HEK293T (cell line): ENCODE measurements at places on chromosomes 11 and 22.

- DNase-seq = no peak
Measured at GRCh38 chr22:32627091-32627490, 152.5 kb downstream of the FBXO7 start.

DNA sequence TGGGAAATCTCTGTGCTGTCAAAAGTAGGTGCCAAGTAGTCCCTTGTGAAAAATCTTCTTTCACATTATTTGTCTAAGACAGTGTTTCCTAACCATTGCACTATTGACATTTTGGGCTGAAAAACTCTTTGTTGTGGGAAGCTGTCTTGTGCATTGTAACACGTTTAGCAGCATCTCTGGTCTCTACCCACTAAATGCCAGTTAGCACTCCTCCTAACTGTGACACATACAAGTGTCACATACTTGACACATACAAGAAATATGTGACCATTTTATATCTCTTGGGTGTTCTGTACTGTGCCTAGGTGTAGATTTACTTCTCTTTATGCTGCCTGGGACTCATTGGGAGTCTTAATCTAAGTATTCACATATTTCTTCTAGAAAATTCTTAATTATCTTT lies 57.8 kb downstream of the NXPE1 start:
- DNase-seq = no peak

- DNase-seq = no peak
Measured at GRCh38 chr11:64312947-64313346, 4.4 kb downstream of the TRMT112 start.

DNA sequence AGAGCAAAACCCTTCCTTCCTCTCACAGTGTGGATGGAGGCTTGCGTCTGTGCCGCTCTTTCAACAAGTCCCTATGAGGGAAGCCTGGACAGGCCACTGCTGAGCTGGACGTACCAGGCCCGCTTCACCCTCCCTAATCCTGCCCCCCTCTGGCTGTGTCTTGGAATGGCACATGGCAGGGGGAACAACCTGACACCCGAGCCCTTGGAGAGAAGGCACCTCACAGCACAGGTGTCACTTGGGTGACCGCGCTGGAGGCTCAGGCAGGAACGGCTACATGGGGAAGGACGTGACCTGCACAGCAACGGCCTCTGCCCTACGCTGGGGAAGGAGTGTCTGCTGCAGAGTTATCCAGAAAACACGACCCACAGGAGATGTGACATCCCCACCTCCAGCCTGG lies 11.0 kb downstream of the CARS1 start:
- DNase-seq = no peak

DNA sequence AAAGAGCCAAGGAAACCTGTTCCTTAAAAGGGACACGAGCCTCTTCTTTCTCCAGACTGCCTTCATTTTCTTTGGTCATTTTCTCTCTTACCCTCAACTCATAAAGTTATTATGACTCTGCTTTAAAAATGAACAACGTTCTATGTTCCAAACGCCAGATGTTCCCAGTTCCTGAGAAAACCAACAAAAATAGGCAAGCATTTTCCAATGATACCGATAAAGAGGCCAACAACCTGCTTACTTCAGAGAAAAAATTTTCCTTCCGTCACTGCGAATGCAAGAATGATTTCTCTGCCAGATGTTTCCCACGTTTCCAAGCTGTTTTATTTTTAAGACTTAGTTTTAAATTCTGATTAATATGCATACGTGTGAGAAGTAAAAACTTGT lies 315 bp upstream of the TRPC6 start:
- DNase-seq = no peak

DNA sequence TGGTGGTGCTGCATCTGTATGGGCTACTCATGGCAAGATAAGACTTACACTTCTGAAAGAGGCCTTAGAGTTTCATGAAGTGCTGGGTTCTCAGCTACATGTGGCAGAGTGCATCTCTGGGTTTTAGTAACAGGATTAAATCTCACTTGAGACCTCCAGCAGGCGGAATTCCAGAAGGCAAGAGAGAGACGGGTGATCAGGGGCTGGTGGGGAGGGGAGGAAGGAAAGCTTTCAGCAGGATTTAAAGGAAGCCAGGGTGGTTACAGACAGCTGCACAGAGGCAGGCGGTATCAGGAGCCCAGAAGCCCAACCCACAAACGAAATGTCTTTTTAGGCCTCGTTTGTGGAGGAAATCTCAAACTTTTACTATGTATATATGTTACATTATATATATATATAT lies 56.2 kb upstream of the CD82 start:
- DNase-seq = no peak

- DNase-seq = no peak
Measured at GRCh38 chr11:3103076-3103475, 45.9 kb upstream of the CARS1 start.

DNA sequence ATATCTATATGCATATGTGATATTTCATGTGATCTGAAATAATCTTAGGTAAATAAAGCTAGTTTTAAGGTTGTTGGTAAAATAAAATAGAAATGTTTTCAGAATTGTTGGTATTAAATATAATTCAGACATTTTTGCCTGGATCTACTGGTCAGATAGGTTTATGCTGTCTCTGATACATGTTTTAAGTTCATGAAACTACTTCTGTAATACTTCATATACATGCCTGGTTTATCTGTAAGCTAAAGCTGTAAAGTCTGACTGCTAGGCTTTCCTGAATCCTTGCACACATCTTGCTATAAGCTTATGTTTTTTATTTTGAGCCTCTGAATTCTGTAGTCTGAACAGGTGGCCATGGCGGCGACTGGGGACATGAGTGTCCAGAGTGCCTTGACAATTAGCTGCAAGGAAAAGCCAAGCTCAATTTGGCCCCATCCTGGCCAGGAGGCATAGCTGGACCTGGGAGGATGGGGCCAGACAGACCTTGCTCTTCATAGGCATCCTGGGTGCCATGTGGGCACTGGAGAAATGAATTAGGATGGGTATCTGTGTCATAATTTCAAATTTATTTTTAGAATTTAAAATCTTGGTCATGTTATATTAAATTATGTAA lies 241.0 kb upstream of the UBASH3B start:
- DNase-seq = no peak

DNA sequence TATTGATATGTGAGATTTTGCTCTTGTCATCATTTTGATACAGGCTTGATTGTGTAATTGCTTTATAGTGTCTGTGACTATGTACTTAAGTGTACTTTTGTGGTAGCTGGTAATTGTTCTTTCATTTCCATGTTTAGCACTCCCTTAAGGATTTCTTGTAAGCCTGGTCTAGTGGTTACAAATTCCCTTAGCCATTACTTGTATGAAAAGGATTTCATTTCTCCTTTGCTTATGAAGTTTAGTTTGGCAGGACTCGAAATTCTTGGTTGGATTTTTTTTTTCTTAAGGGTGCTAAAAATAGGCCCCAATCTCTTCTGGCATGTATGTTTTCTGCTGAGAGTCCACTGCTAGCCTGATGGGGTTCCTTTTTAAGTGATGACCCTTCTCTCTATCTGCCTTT lies 346.8 kb downstream of the JRKL start:
- no peak for DNase-seq

GRCh38 chr11:86948733-86949132 lies 6.5 kb downstream of the FZD4 start:
- no peak for DNase-seq

GRCh38 chr11:116970485-116971292 lies 127.5 kb downstream of the SIK3 start:
- DNase-seq = no peak

GRCh38 chr11:85922367-85922766 lies 67.2 kb downstream of the CCDC83 start:
- no peak for DNase-seq

DNA sequence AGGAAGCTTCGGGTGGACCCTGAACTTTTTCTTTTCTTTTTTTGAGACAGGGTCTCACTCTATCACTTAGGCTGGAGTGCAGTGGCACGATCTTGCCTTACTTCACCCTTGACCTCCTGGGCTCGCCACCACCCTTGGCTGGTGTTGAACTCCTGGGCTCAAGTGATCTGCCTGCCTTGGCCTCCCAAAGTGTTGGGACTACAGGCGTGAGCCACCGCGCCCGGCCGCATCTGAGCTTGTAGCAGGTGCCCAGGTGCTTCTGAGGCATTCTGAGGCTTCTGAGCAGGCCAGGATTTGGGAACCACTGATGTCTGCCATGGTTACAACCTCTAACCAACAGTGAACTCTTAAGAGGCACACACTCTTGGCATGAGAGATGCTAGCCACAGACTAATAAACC lies 5.1 kb downstream of the USP35 start:
- DNase-seq = no peak

- DNase-seq = no peak
Measured at GRCh38 chr11:58907780-58908179, 31.5 kb upstream of the GLYATL1 start.

DNA sequence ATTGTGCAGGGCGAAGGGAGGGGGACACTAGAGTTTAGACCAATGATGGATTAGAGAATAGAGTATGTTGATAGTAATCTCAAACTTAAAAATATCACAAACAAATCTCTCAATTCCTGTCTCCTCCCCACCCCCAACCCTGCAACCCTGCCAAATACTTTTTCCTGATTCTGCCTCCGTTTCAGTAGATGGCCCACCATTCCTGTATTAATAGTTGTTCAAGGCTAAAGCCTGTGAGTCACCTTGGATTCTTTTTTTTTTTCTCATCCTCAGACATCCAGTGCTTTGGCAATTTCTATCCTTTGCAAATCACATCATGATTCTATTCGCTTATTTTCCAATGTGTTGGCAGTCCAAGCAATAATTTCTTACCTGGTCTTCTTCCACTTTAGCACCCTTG lies 207.9 kb downstream of the DYNC2H1 start:
- DNase-seq = no peak

- no peak for DNase-seq
Measured at GRCh38 chr11:31861011-31861410, 49.9 kb upstream of the PAX6 start.

GRCh38 chr11:71372693-71373657 lies 75.2 kb downstream of the DHCR7 start:
- DNase-seq = no peak

DNA sequence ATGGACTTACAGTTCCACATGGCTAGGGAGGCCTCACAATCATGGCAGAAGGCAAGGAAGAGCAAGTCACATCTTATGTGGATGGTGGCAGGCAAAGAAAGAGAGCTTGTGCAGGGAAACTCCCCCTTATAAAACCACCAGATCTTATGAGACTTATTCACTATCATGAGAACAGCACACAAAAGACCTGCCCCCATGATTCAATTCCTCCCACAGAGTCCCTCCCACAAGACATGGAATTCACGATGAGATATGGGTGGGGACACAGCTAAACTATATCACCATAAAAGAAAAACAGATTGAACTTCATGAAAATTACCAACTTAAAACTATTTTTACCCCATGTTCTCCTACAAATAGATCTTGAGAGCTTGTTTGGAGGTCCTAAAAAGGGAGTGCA lies 19.6 kb downstream of the ENTHD1 start:
- no peak for DNase-seq

- DNase-seq = no peak
Measured at GRCh38 chr11:44017443-44018126, 30.2 kb upstream of the ACCSL start.

DNA sequence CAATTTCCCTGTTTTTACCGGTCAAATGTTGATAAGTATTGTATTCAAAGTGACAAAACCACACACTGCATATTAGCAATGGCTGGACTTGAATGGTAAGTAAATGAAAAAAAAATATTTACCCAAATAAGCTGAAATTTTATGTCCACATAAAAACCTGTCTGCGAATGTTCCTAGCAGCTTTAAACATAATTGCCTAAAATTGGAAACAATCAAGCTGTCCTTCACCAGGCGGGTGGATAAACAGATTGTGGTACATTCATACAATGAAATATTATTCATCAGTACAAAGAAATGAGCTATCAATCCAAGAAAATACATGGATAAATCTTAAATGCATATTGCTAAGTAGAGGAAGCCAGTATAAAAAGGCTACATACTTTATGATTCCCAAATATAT lies 1067.8 kb downstream of the LRRC4C start:
- no peak for DNase-seq

GRCh38 chr11:45267652-45268299 lies 18.4 kb downstream of the SYT13 start:
- no peak for DNase-seq

- DNase-seq = peak; percentile 77
Measured at GRCh38 chr22:19855504-19856409, 1.1 kb upstream of the GNB1L start.

DNA sequence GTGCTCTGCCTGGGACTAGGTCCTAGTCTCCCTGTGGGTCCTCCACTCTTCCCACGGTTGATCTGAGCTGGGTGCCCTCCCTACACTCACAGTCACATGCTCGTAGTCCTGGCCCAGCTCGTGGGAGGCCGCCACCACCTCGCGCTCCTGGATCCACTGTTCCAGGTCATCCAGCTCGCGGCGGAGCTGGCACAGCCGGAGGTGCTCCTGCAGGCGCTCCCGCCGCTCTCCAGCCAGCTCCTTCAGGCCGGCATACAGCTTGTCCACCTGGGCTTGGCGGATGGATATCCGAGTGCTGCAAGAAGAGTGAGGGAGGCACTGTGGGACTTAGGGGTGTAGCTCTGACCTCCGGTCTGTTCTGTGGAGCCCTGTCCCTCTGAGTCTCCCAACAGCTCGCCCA lies 14.8 kb upstream of the RBM4B start:
- DNase-seq = no peak

DNA sequence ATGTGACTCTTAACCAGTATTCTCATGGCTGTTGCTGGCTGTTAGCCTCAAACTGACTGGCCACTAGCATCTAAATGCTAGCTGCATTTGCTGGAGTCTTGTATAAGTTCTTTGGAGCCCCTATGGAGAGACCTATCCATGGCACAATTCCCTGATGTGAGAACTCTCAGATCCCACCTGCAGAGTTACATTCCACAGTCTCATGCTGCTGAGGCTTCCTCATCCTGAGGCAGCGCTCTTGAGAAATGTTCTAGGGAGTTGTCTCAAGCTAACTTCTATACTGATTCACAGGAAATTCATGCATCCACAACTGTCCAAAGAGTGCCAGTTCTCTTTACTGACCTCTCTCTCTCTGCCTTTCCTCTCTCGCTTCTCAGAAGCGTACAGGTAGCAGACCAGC lies 218.0 kb upstream of the PITPNB start:
- no peak for DNase-seq

GRCh38 chr22:27466778-27467438 lies 334.6 kb downstream of the MN1 start:
- DNase-seq = no peak

- DNase-seq = no peak
Measured at GRCh38 chr11:106996691-106997090, 21.6 kb downstream of the GUCY1A2 start.
